ENCODE measurements at places on chromosomes 16 and 17. TPM values are rescaled to one million over a fixed set of nuclear protein-coding genes. Genes with fewer than 3 reads are reported as not detected.

Gene TMEM100
- total RNA-seq, result 7.3 TPM

DNA sequence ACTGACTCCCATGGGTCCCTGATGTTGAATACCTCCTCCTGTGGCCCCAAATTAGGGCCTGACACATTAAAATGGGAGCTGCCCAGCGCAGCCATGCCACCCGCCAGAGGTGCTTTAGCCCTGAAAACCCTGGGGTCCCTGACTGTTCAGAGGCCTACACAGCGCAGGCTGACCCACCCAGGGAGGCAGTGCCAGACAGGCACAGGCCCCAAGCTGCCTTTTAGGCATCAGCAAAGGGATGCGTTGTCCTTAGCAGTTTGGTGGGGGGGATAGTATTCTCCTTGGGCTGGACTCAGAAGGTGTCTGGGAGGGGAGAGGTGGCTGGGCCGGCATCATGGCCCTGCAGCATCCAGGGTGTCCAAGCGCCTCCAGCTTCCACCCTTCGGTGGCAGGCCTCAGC lies 1.4 kb downstream of the RAPGEFL1 start:
- H3K36me3 ChIP-seq, result peaks cover 36% of the 10 kb centered on the region
- H3K27me3 ChIP-seq, result no peaks in the 10 kb centered on the region
- no peak for DNase-seq
- no peak overlapping the region for H3K4me3 ChIP-seq

DNA sequence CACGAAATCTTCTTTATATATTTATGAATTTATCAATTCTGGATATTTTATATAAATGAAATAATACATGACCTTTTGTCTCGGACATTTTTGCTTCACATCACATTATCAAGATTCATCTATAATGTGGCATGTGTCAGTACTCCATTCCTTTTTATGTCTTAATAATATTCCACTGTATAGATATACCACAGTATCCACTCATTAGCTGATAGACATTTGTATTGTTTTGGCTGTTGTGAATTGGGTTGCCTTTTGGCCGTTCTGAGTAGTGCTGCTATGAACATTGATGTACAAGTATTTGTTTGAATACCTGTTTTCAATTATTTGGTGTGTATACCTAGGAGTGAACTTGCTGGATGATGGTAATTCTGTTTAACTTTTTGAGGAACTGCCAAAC lies 323.8 kb upstream of the CA10 start:
- H3K27me3 ChIP-seq, result no peaks in the 10 kb centered on the region
- no peak overlapping the region for H3K27ac ChIP-seq
- H3K4me1 ChIP-seq, result no peaks in the 10 kb centered on the region
- no peak overlapping the region for H3K4me3 ChIP-seq

- H3K27ac ChIP-seq, result no peak overlapping the region
- H3K36me3 ChIP-seq, result no peaks in the 10 kb centered on the region
- no peak overlapping the region for H3K4me3 ChIP-seq
- no peaks in the 10 kb centered on the region for H3K4me1 ChIP-seq
- H3K27me3 ChIP-seq, result no peaks in the 10 kb centered on the region
Measured at GRCh38 chr16:6258056-6258455, 1074.6 kb upstream of the RBFOX1 start.

DNA sequence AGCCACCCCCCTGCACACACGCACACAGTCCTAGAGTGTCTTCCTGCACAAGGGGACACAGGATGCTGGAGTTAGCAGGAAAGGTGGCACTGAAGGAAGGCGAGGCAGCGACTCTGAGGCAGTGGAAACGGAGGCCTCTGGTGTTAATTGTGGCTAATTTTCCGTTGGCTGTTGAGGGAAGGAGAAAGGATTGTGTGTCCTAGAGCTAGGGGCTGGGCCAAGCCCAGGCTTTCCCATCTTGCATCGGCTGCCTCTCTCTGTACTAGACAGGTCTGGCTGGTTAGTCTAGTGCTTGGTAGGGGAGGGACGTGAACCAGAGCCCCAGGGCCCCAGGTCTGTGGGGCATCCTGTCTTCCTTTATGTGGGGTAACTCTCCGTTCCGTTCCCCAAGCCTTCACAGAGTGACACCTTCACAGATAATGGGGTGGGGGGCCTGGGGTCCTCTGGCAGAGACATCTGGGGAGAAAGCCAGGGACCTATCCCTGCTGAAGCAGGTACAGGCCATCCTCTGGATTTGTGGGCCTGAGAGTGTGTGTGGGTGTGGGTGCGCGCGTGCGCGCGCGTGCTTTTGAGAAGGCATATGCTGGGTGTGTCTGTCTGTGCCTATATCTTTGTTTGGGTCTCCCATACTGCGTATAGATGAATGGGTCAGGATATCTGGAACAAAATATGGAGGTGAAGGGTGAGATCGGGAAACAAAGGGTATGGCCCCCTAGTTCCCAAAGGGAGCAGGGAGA lies at the start of gene CHD3:
Gene CHD3, plus strand, starts transcription at position 606 of the 737 bp plus-strand sequence. CDS start 212 bp downstream, outside the sequence.
- no peak for DNase-seq
- H3K27ac ChIP-seq, result peak within 1 kb of the TSS; percentile 70
- no peaks in the 10 kb centered on the region for H3K27me3 ChIP-seq
- H3K36me3 ChIP-seq, result no peaks in the 10 kb centered on the region

DNA sequence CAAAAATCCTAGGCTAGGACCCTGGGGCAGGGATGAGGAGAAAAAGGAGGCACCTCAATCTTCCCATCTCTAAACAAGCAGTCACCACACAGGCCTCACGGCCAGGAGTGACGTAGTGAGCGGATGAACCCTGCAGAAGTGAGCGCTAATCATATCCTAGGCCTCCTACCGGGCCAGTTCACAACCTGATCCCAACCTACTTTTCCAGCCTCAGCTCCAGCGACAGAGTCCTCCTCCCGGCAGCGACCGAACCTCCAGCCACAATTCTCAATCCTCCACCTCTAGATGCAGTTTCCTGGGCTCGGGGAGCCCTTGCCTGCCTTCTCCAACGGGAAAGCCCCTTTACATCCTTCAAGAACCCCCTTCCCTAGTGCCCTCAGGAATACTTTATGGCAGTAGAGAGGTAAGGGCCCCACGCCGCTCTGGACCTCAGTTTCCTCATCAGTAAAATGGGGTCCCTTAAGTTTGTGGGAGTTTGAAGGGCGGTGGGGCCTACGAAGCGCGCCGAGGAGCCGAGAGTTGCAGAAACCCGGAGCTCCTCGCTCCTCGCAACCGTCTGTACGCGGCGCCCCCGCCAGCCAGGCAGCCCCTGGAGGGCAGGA lies 1.4 kb downstream of the ZNF668 start:
- peak overlapping the region; percentile 93 for H3K4me3 ChIP-seq
- peak overlapping the region; percentile 97 for H3K27ac ChIP-seq
- peaks cover 22% of the 10 kb centered on the region for H3K36me3 ChIP-seq
- no peaks in the 10 kb centered on the region for H3K27me3 ChIP-seq
- H3K4me1 ChIP-seq, result peaks cover 20% of the 10 kb centered on the region

All from psoas muscle (tissue), 8 donors.